ENCODE measurements at places on chromosomes 12 and 14.
A peak's percentile ranks its signal among the peaks of the same experiment; 100 is the strongest.

DNA sequence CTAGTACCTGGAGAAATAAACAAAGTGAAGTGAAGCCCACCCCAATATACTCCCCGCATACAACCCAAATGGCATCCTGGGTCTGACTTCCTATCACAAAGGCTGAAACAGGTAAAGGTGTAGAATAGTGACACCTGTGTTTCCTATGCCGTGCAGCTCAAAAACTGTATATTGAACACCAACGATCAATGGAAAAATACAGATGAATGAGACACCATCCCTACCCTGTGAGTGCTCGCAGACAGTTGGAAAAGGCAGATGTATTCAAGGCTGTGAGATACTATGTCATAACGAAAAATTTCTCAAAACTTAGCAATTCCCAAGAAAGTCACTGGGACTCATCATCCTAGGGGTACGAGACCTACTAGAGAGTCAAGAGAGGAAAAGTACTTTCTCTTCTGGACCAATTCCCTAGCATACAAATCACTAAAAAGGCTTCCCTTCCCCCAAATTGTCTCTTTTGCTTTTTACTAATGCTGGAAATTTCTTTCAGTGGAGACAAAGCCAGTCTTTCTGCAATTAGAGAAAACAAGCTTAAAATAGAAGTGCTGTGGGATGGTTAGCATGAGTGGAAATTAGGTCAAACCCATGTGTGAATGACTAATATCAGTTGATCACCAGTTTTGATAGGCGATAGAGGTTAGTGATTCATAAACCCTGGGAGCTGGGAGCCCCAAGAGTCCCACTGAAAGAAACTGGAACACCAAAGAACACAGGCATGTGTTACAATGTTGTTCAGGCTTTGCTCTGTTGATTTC, 249.7 kb downstream of the SPTSSA start:
- no peak for DNase-seq

- no peak for DNase-seq
Measured at GRCh38 chr12:26845984-26846383, 13.0 kb upstream of the ITPR2 start.

DNA sequence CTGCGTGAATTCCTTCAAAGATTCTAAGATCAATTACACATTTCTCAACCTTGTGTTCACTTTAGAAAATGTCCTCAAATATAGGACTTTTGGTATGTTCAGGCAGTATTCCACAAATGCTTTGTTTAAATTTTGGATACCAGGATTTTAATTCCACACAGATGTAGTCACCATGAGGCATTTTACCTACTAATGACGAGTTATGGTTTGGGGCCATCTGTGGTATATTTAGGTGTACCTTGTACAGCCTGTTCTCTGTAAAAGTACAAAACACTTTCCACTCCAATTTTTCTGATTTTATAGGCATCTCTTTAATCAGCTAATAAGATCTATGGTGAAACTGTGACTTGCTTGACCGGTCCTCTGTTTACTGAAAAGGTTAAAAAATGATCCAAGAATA, 275.7 kb upstream of the PRICKLE1 start:
- DNase-seq: no peak

DNA sequence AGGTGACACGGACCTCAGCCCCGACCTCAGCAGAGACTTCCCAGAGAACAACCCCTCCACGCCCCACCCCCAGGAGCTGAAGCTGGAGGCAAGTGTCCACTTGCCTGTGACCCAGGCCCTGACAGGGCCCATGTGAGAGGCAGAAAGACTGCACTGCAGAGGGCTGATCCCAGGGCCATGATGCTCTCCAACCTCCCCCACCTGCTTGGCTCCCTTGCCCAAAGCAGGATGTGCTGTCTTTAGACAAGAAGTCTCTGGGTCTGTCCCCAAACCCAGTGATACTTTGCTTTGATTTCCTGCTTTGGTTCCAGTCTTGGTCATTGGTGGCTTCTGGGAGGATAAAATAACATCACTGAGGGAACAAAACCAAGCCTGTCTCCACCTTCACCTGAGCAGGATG, 59.4 kb downstream of the BCL11B start:
- DNase-seq: no peak

DNA sequence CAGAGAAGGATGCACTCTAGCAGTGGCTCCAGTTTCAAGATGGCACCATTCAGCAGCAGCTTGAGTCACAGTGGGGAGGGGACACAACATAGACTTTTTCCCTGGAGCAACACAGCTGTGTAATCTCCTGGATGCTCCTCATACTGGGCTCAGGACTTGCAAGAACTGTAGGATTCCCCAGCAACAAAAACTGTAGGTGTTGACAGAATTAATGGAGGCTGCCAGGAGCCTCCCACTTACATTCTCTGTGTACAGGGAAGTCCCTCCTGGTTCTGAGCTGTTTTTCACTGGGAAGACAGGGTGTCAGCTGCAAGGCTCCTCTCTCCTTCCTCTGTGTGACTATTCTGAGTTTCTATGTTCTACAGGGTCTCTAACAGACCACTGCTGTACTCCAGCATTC, 217.9 kb downstream of the KIF21A start:
- no peak for DNase-seq

- no peak for DNase-seq
Measured at GRCh38 chr12:57993030-57993429, 51.7 kb downstream of the ATP23 start.

DNA sequence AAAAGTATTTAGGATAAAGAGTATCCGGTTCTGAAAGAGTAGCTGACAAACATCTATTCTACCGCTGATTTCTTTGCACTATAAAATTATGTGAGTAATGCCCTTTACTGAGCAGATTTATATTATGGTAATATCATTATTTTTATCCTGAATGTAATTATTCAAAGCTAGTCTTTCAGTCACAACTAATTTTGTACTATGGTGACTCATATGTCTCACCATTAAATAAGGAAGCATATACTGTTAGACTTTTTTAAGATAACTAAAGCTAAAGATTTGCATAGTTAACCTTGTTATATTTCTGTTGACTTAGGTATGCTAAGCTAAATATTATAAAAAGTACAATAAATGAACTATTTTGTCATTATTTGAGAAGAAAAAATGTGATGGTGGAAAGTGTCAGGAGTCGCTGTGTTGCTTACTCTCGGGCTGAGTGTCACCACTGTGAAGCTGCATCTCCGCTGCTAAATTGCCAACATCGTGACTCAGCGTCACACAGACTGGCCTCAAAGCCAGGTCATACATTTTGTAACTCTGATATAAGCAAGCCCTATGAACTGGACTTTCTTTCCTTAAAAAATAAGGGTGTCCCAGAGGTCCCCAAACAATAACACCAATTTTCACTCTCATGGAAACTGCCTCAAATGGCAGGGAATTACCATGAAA, 69.1 kb upstream of the SSTR1 start:
- DNase-seq: no peak

GRCh38 chr14:43625294-43625693, 881.8 kb downstream of the FSCB start:
- no peak for DNase-seq

DNA sequence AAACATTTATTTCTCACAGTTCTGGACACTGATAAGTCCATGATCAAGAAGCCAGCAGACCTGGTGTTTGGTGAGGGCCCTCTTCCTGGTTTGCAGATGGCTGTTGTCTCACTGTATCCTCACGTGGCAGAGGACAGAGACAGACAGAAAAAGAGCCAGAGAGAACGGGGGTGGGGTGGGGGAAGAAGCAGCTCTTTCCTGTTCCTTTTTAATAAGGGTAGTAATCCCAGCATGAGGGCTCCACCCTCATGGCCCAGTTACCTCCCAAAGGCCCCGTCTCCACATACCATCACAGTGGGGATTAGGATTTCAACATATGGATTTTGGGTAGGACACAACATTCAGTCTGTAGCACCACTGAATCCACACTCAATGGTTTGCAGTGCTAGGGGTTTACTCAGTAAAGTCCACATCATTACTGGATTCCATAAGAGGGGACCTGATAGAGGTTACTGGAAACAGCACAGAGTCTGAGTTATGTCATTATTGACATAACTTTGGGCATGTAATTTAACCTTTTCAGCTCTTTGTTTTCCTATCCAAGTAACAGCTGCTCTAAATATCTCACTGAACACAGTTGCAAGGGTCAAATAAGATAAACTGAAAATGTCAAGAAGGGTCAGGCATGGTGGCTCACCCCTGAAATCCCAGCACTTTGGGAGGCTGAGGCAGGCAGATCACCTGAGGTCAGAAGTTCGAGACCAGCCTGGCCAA, 53.2 kb downstream of the RPAP3 start:
- DNase-seq: no peak

- peak; percentile 20 for DNase-seq
Measured at GRCh38 chr12:122866950-122867607, 28.8 kb downstream of the VPS37B start.

- DNase-seq: peak; percentile 64
Measured at GRCh38 chr14:76940021-76940760, 88.3 kb downstream of the IRF2BPL start.

- no peak for DNase-seq
Measured at GRCh38 chr14:57495416-57495815, 1.8 kb upstream of the CCDC198 start.

DNA sequence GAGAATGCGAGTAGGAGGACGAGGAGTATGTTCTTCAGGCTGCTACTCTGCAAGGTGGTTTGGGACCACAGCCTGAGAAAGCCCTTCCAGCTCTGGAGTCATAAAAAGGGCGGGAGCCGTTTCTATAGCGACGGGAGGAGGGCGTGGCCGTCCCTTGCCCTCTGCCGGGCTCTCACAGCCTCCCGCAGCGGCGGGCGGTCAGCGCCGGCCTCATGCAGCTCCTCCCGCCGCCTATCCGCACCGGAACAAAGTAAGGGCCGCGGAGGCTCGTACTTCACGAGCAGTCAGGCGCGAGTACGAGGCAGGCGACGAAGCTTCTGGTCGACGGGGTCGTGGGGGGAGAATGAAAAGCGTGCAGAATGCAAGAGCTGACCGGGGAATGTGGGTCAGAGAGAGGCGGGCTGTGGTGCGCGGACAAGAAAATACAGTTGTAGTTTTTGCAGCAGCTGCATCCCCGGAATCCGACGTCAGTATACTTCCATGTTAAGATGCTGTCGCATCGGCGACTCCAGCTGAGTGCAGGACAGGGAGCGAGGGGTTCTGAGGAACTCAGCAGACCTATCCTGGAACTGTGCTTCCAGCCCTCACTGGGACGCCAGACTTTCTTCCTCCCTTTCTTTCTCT, at the start of gene DYRK4:
TSS of gene DYRK4 (plus strand) at position 175 of the 624 bp plus-strand sequence. CDS start at position 213, 38 bp downstream.
- DNase-seq: peak; percentile 86

- no peak for DNase-seq
Measured at GRCh38 chr12:95989504-95990123, 6.5 kb downstream of the HAL start.

- DNase-seq: no peak
Measured at GRCh38 chr12:99282086-99282485, 365.5 kb upstream of the GARIN6 start.

- no peak for DNase-seq
Measured at GRCh38 chr14:99575043-99576023, 28.7 kb downstream of the CCDC85C start.

- DNase-seq: no peak
Measured at GRCh38 chr14:102187044-102187443, 47.3 kb downstream of the WDR20 start.

DNA sequence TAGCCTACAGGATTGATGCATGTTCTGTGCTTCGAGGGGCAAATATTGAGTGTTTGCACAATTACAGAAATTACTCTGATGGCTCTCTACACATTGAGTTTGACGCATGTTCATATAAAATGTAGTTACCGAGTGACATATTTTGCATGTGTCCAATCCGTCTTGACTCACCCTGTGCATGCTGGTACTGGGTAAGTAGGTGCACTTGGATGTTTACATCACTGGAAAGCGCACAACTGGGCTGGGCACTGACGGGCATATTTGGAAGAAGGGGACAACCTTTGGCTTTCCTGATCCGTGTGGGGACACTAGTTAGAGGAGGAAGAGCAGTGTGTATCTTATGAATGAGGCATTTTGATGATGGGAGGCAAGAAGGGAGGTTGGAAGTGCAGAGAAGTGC, 4.9 kb upstream of the KRT6A start:
- no peak for DNase-seq

DNA sequence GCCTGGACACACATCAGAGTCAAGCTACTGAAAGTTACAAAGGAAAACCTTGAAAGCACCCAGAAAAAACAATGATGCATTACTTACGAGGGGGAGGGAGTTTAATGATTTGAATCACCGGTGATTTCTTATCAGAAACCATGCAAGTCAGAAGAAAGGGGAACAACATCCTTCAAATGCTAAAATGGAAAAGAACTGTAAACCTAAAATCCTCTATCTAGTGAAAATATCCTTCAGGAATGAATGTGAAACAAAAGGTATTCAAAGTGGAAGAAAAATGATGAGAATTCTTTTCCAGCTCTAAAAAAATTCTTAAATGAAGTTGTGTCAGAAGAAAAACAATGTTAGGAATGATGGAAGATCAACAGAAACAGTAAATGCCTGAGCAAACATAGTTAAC, 16.8 kb downstream of the SCAF11 start:
- no peak for DNase-seq

Data from femur (tissue), 1 donor.